Stimulated activated CD8-positive, alpha-beta memory T cell treated with anti-CD3 and anti-CD28 coated beads, Interleukin-7, amount 100 ng/mL, for 1 hour (primary cell): ENCODE measurements at places on chromosomes 12 and 14.

DNA sequence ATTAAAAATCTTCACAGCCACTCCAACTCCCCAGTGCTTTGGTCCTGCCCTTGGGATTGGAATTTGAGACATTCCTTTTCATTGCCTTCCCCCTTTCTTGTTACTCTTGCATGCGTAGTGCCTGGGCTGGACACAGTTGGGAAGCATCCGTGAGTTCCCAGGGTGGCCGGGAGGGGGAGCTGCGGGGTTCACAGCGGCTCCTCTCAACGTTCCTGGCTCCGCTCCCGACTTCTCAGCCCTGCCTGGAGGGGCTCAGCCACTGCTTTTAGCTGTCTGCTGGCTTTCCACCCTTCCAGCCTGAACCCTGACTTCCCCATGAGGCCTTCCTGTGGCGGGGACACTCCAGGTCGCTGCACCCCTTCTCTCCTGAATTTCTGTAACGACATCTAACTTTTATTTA, 3.2 kb downstream of the TEX52 start:
- no peak for DNase-seq

DNA sequence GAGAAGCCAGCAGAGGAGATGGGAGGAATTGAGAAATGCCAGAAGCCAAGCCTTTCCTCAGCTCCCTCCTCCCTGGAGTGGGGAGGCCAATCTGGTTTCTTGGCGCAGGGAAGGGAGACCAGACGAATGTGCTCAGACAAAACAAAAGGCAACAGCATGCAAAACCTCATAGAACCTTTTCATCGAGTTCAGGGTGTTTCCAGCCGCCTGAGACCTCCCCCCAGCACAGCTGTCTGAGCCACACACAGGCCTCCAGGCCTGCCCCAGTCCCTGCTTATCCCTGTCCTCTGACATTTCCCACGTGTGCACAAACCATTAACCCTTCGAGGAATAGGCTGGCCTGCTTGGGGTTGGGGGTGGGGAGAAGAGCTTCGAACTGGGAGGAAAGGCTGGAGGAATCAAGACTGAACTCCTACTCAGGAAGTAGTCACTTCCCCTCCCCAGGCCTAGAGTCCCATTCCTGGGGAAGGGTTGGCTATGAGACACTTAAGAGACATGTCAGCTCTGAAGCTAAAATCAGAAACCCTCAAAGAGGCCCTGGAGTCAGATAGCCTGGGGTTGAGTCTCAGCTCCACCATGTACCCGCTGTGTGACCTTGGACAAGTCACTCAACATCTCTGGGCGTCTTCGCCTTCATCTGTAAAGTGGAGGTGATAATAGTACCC, 10.7 kb downstream of the TBX3 start:
- DNase-seq = no peak

DNA sequence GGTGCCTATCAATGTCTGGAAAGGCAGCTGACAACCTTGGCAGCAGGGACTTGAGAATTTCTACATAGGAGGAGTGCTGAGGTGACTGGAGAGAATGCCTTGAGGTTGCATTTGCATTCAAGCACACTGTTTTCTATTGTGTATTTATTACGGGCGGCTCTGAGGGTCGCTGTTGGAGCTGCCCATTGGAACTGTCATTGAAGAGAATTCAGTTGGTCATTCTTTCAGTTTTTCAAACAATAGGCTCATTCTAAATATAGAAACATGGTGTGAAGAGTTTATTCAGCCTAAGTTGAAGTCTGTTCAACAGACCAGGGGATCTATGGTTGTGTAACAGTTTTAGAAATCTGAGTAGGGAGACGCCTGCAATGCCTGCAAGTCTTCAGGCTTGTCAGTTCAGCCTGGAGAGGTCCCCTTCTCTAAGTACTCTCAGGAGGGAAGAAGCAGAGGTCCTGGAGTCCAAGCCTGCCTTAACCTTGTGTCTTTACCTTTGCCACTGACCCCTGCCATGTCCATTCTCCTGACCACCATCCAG, 9.8 kb upstream of the ABHD12B start:
- DNase-seq = no peak

DNA sequence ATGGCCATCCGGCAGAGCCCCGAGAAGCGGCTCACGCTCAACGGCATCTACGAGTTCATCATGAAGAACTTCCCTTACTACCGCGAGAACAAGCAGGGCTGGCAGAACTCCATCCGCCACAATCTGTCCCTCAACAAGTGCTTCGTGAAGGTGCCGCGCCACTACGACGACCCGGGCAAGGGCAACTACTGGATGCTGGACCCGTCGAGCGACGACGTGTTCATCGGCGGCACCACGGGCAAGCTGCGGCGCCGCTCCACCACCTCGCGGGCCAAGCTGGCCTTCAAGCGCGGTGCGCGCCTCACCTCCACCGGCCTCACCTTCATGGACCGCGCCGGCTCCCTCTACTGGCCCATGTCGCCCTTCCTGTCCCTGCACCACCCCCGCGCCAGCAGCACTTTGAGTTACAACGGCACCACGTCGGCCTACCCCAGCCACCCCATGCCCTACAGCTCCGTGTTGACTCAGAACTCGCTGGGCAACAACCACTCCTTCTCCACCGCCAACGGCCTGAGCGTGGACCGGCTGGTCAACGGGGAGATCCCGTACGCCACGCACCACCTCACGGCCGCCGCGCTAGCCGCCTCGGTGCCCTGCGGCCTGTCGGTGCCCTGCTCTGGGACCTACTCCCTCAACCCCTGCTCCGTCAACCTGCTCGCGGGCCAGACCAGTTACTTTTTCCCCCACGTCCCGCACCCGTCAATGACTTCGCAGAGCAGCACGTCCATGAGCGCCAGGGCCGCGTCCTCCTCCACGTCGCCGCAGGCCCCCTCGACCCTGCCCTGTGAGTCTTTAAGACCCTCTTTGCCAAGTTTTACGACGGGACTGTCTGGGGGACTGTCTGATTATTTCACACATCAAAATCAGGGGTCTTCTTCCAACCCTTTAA, 1.5 kb downstream of the FOXG1 start:
- no peak for DNase-seq

- DNase-seq = no peak
Measured at GRCh38 chr14:61502459-61503093, 181.2 kb downstream of the PRKCH start.
